ENCODE measurements at places on chromosomes 12 and 14.

DNA sequence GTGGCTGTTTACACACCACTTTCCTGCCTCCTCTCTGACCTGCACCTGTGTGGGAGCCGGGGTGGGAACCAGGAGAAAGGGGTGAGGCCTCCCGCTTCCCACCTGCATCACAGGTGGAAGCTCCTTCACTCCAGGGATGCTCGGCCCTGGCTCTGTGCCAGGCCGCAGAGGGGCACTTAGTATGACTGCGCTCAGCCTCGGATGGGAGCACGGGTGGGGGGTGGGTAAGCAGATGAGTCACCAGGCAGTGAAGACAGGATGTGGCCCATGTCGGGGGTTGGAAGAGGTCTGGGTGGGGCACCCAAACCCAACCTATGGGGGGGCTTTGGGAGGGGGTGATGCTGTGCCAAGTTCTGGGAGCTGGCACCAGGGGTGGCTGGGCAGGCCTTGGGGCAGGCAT lies 7.4 kb upstream of the CYP46A1 start:
- DNase-seq: no peak

DNA sequence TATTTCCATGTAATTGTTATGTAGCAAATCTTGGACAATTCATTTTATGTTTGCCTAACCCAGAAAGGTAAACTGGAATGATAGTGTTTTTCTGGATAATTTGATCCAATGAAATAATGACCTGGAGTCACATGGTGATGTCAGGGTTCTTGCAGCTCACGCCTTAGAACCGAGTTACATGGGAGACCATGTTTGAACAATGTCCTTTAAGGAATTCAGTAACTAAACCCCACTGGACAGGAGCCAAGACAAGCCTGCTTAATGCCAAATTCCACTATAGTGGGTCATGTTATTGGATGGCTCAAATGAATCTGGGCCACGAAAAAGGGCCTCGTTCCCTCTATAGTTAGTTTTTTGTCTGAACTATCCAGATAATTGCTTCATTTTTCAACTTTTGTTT lies 255.8 kb upstream of the HMGA2 start:
- no peak for DNase-seq

- DNase-seq: no peak
These were observed 319.4 kb downstream of the EGLN3 start for GRCh38 chr14:33631441-33631840.

DNA sequence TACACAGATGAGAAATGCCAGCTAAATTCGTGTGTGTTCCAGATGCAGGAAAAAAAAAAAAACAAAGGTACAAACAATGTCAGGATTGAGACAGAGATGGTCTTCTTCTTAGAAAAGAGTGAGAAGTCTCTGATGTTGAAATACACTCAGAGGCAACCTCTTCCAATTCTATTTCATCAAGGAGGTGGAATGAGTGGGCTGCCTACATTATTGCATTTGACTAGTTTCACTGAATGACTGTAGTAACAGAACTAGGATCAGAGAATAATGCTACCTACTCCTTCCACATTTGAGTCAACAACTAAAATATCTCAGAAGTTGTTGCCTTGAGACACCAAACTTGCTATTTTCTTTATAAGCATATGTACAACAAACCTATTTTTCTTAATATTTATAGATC lies 1332.2 kb upstream of the FLRT2 start:
- no peak for DNase-seq

DNA sequence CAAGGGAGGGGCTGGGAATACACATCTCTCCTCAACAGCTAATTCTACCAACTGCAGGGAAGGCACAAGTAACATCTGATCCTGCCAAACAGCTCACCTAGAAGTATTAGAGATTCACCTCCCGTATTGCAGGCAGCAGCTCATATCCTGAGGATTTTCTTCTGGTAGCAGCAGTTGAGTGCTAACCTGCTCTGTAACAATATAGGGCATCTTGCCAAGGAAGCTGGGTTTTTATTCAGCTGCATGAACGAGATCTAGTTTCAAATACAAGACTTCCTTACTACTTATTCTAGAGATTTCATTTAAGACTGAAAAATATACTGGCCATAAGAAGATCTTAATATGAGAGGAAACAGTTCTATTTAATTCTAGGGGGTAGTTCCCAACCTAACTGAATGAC lies 261.4 kb upstream of the USP15 start:
- no peak for DNase-seq

DNA sequence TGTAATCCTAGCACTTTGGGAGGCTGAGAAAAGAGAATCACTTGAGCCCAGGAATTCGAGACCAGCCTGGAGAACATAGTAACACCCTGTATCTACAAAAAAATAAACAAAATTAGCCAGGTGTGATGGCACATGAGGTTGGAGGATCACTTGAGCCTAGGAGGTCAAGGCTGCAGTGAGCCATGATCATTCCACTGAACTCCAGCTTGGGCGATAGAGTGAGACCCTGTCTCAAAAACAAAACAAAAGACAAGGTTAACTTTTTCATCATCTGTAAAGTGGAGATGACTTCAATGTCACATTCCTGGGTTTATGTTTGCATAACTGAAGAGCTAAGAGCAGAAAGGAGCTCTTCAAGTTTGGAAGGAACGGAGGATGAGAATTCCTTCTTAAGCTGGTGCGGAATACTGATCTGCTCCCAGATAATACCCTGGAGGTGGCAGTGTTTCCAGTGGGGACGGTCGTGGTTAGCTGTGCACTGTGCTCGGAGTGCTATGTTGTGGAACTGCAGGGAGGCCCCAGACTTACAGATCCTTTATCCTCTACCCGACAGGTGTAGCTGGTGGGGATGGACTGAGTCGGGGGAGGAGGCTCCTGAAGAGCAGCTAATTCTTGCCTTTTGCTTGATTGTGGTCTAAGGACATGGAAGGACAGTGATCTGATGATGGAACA lies 22.5 kb upstream of the BICD1 start:
- DNase-seq: no peak

DNA sequence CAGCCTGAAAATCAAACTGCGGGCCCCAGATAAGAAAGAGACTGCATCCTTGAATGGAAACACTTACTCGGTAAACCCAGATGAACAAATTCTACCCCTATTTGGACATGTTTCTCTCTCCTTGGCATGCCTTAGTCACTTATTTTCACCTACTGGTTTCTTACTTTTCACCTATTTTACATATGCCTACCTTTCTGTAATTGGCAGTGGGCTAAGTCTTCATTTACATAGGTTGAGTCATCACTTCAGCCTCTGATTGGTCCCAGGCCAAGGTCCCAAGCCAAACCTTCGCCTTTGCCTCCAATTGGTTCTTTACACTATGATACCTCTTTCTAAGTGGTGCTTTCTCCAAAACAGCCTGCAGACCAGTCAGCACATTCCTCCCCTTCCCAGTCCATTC lies 111.3 kb downstream of the DYRK2 start:
- DNase-seq: no peak

GRCh38 chr12:128724468-128725046 lies 99.2 kb downstream of the SLC15A4 start:
- no peak for DNase-seq

DNA sequence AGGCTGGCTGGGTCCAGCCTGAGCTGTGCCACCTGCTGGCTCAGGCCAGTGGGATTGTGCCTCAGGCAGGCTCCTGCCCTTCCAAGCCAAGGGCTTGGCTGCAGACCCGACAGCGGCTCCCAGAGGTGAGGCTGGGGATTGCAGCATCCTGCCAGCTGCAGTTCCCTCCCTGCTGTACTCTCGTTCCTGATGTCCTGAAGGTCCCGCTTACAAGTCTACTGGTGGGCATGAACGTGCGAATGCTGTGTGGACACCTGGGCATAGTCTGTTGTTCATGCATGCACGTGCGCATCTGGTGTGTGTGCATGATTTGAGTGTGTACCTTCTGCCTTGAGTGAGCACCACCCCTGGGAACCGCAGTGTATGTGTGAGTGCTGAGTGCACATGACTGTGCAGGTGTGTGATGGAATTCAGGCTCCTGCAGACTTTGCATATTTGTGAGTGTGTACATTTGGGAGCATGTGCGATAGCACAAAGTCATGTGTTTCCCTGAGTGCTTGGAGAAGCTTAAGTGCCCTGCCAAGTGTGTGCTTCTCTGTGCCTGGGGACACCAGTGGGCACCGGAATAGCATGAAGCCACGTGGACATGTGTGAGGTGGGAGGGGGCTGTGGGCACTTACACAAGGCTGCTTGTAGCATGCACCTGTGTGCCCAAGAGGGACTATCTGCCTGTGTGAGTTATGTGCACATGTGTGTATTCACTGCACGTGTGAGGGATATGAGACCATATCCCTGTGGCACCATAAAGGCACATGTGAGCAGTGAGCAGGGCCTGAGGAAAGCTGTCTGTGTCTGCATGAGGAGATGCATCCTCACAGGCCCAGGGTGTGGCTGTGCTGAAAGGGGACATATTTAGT lies 19.3 kb upstream of the KRT7 start:
- peak; percentile 58 for DNase-seq

- DNase-seq: no peak
These were observed 180.2 kb downstream of the CRADD start for GRCh38 chr12:93857279-93857938.

DNA sequence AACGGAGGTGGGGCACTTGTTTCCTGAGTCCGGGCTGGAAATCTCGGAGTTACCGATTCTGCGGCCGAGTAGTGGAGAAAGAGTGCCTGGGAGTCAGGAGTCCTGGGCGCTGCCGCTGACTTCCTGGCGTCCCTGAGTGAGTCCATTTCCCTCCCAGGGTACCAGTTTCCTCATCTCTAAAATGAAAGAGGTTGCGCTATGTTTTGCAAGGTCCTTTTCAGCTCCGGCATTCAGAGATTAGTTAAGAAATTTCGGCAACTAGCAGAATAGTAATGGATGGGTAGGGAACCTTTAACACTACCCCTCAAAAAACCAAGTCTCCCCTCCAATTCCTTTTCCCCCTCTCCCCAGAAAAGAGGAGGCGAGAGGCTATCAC lies 724 bp downstream of the BLOC1S1 start:
- DNase-seq: no peak

- DNase-seq: no peak
These were observed 386.0 kb downstream of the BCAT1 start for GRCh38 chr12:24562771-24563431.

GRCh38 chr12:64767495-64767894 lies 8.3 kb upstream of the GNS start:
- no peak for DNase-seq

- no peak for DNase-seq
These were observed 101.0 kb downstream of the KLRB1 start for GRCh38 chr12:9506746-9507145.

DNA sequence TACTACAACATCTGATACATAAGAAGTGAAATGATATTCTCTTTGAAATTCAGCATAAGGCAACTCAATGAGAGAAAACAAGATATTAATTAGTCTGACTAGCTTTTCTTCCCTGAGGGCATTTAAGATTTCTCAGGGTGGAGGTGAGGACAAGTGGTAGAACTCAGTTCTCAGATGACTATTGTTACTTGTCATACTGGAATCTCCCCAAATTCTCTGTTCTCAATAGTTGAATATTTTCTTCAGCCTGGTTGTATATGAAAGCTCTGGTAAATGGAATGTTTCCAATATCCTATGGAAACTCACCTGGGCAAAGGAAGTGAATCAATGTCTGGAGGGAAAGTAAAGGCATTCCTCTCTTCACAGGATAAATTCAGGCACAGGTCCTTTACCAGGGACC lies 18.2 kb upstream of the ITGA5 start:
- DNase-seq: no peak

GRCh38 chr12:109586385-109587296 lies 13.0 kb downstream of the MVK start:
- DNase-seq: no peak

GRCh38 chr14:34678306-34678705 lies 36.1 kb downstream of the CFL2 start:
- no peak for DNase-seq

GRCh38 chr12:106975993-106976658 lies 10.8 kb downstream of the MTERF2 start:
- no peak for DNase-seq

- no peak for DNase-seq
These were observed 7.8 kb upstream of the NOVA1 start for GRCh38 chr14:26605602-26606001.

GRCh38 chr12:3761116-3761735 lies 8.3 kb upstream of the CRACR2A start:
- DNase-seq: no peak

DNA sequence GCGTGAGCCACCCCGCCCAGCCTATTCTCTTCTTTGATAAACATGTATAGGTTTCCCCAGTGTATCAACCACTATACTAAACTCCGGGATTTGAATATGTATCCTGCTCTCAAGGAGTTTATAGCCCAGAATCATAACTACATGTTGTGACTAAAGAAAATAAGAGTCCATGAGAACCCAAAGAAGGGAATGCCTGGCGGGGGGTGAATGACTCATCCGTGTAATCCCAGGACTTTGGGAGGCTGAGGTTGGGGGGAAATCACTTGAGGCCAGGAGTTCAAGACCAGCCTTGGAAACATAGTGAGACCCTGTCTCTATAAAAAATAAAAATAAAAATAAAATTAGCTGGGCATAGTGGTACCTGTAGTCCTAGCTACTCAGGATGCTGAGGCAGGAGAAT lies 57.2 kb downstream of the SIX6 start:
- no peak for DNase-seq

- DNase-seq: no peak
These were observed 1072.8 kb upstream of the TMEM132C start for GRCh38 chr12:127194176-127194575.

DNA sequence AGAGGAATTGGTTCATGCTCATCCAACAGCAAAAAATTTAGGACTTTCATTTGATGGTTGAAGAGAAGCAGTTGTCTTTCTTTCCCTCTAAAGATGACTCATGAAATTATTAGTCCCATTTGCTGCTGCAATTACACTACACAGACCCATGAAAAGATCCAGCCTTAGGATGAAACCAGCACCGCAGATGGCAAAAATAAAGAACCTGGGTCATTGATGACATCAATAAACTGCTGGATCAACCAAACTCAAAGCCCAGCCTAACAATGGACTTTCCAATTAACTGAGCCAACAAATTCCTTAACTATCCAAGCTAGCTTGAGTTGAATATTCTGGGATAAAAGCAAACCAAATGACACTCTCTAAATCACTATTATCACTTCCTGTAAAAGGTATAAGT lies 20.7 kb downstream of the DICER1 start:
- no peak for DNase-seq

- DNase-seq: no peak
These were observed 784.6 kb downstream of the TMTC2 start for GRCh38 chr12:83471341-83471740.

All from GM04504 (cell line).